Stimulated activated memory B cell treated with anti-CD40 and anti-IgM and Interleukin-4, amounts not matched to agents 10 μg/mL and 1 μg/mL and 100 μg/mL, for 72 hours (primary cell): ENCODE measurements at places on chromosomes 5 and 9.
A peak's percentile ranks its signal among the peaks of the same experiment; 100 is the strongest.

- ATAC-seq: no peak
Observed at GRCh38 chr9:81666123-81666522, 23.2 kb downstream of the TLE1 start.

- no peak for ATAC-seq
Observed at GRCh38 chr9:129490583-129491486, 130.1 kb downstream of the C9orf50 start.

DNA sequence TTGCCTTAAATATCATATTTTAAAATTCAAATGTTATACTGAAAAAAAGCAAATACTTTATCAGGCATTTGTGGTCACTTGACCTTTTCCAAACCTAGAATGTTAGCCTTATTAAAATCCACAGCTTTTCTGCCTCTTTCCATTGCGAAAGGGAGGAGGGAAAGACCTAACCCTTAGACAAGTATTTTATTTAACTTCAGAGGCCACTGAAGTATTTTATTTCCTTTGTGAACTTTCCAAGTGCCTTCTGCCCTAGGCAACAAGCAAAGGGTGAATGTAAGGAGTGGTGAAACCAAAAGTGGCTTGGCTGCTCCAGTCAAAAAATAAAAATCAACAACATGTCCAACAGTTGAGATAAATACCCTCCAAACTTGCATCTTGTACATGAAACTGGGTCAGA, 376.1 kb downstream of the EFNA5 start:
- ATAC-seq: no peak

DNA sequence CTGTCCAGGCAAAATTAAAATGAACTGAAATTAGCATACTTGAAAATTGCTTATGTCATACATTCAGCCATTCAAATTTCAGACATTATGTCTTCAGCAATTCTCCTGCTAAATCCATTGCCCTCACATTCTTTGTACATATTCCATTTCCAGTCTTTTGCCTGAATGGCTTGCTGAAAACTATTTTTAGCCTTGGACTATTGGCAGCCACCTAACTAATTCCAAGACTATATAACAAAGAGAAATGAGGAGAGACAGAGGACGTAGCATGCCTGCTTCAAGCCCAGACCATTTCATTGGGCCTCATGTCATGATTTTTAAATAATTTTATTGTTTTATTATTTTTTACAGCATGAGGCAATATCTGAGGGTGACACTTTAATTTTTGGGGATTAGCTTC, 100.3 kb downstream of the MRPS30 start:
- ATAC-seq: no peak

DNA sequence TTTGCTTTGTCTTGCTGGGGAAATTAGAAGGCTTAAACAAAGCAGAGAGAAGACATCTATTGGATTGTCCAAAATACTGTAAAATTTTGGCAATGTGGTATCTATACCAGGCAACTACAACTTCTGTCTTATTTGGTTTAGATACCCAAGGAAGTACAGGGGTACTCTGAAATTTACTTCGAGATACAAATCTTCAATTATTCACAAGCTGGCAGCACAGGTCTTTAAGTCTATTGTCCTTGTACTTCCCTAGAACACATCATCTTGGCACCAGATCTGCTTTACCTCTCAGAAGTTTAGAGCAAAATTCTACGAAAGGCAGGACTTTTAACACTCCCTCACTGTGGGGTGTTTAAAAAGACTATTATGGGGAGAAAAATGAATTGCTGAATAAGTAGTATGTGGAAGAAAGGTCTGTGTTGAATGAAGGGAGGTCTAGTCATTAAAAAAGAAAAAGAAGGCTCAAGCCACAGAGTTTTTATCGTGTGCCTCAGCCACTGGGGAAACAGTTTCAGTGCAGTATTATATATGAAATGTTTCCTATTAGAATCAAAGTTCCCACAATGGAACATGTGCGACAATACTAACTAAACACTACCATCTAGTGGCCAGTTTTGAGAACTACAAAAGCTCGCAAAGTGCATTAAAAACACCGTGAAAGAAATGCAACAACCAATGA, 93.7 kb downstream of the PDE4D start:
- ATAC-seq: peak; percentile 71

GRCh38 chr5:147454996-147455677, 54.7 kb downstream of the DPYSL3 start:
- no peak for ATAC-seq

GRCh38 chr9:109499631-109500410, 1.7 kb upstream of the PTPN3 start:
- no peak for ATAC-seq

DNA sequence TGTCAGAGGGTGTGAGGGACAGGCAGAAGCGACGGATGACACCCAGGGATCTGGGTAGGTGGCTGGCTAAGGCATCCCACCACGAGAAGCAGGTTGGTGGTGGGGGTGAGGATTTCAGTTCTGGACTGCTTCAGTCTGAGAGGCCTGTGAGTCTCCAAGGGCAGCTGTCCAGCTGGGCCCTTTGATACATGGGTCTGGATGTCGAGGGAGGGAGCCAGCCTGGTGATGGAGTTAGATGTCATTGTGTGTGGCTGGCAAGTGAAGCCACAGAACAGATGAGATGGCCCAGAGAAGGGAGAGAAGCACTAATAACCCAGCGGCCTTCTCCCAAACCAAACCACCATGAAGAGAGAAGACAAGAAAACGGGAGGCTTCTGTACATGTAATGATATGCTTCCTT, 11.1 kb downstream of the MED27 start:
- ATAC-seq: no peak

DNA sequence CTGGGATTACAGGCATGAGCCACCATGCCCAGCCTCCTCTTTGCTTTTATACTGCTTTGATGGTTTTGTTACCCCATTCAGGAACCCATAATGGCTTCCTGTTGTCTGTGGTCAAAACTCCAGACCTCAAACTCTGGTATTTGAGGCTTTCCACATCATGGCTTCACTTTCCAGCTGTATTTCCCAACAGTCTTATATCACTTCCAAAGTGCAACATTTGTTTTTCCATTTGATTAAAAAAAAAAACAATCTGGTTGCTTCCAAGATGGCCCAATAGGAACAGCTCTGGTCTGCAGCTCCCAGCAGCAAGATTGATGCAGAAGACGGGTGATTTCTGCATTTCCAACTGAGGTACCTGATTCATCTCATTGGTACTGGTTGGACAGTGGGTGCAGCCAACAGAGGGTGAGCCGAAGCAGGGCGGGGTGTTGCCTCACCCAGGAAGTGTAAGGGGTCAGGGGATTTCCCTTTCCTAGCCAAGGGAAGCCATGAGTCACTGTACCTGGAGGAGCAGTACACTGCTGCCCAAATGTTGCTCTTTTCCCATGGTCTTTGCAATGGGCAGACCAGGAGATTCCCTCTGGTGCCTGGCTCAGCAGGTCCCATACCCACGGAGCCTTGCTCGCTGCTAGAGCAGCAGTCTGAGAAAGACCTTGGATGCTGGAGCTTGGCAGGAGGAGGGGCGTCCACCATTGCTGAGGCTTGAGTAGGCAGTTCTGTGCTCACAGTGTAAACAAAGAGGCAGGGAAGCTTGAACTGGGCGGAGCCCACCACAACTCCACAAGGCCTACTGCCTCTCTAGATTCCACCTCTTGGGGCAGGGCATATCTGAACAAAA, 458.4 kb downstream of the KDM4C start:
- ATAC-seq: no peak

GRCh38 chr9:109134167-109134578, 14.4 kb upstream of the TMEM245 start:
- ATAC-seq: no peak

GRCh38 chr9:16928179-16928945, 57.9 kb upstream of the BNC2 start:
- ATAC-seq: no peak

DNA sequence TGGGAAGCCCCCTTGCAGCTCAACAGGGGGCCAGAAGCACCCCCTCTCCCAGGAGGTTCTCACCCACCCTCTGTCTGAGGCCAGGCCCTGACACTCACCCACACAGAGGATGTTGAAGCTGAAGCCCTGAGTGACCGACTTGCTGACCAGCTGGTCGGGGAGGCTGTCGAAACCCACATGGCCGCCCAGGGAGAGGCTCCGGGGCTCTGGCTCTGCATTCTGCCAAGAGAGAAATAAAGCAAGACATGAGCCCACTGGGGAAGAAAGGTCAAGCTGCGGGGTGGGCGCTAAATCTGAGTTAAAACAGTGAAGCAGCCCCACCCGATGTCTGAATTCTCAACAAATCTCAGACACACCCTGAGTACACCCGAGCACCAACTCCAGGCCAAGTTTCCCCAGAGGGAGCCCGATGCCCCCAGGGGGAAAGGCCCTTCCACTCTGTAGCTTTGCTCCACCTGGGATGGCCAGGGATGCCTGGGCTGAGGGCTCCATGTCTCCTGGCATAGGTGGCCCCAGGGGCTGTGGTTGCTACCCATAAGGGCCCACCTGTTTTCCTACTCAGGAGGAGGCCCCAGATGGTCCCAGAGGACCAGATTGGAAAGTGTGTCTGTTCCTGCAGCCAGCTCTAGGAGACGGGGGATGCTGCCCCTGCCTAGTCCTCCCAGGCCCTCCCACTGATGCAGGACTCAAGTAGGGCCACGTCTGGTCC, 11.6 kb downstream of the SEPTIN8 start:
- no peak for ATAC-seq

DNA sequence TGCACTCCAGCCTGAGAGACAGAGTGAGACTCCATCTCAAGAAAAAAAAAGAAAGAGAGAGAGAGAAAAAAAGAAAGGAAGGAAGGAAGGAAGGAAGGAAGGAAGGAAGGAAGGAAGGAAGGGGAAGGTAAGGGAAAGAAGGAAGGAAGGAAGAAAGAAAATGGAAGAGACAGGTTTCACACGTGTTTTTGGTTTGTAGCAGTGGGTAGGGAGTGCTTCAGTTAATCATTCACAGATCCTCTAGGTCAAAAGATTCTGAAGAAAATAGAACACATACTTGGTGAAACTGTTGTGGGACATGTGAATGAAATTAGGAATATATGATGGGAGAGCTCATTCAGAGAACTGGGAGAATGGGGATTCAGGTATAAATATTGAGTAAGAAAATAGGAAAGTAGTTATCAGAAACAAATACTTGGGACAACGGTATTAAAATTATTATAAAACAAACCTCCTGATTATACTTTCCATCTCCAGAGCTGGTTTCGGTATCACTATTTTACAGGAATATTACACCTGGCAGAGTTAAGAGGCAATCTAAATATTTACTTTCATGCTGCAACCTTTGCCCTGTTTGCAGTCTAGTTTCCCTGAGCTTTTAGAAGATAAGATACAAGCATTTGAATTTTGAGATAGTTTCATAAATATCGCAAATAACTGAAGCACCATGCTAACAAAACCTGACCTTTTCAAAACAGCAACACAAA, 37.2 kb downstream of the MARVELD2 start:
- ATAC-seq: no peak

- no peak for ATAC-seq
Observed at GRCh38 chr5:94360382-94361130, 257.8 kb downstream of the KIAA0825 start.

DNA sequence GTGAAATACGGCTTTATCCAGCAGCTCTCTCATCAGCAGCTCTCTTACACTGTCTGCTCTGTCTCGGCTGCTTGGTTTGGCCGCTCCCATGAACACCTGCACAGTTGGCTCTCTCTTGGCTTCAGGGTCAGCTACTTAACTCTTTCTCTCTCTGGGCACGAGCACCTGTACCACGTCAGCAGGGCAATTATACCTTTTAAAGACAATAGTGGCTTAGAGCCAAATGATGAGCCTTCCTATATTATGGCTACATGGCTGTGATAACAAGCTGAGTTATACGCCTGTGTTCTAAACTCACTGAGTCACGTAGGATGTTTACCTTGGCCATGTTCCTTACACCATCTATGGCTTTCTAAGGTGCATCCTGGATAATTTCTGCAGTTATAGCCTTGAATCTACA, 69.2 kb upstream of the CTNND2 start:
- no peak for ATAC-seq

GRCh38 chr9:20592673-20593072, 29.6 kb downstream of the MLLT3 start:
- no peak for ATAC-seq

- no peak for ATAC-seq
Observed at GRCh38 chr9:34145165-34145564, 18.7 kb upstream of the DCAF12 start.

DNA sequence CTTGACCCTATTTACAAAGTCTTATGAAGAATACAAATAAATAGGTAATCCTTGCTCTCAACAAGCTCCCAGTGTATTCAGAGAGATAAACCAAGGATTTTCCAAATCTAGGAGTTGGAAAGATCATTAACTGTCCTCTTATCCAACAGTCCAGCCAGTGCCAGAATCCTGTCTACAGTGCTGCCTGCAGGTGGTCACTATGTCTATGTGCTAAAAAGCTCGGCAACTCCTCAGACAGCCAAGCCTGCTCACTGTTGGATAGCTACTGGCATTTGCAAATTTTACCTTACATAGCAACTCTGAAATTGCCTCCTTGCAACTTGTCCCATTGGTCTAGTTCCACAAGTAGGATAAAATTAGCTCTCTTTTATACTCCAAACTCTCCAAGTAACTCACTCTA, 187.4 kb downstream of the DCP2 start:
- ATAC-seq: no peak

DNA sequence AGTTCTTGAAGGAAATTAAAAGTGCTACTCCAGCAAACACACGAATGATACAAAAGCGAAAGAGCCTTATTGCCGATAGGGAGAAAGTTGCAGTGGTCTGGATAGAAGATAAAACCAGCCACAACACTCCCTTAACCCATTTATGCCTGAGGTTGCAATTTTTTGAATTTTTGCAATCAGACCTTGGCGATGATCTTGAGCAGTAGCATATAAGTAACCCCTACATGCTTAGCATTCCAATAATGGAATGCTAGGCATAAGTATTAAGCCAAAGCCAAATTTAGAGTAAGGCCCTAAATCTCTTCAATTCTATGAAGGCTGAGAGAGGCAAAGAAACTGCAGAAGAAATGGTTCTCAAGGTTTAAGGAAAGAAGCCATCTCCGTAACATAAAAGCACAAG, 153.5 kb downstream of the SLC28A3 start:
- no peak for ATAC-seq

DNA sequence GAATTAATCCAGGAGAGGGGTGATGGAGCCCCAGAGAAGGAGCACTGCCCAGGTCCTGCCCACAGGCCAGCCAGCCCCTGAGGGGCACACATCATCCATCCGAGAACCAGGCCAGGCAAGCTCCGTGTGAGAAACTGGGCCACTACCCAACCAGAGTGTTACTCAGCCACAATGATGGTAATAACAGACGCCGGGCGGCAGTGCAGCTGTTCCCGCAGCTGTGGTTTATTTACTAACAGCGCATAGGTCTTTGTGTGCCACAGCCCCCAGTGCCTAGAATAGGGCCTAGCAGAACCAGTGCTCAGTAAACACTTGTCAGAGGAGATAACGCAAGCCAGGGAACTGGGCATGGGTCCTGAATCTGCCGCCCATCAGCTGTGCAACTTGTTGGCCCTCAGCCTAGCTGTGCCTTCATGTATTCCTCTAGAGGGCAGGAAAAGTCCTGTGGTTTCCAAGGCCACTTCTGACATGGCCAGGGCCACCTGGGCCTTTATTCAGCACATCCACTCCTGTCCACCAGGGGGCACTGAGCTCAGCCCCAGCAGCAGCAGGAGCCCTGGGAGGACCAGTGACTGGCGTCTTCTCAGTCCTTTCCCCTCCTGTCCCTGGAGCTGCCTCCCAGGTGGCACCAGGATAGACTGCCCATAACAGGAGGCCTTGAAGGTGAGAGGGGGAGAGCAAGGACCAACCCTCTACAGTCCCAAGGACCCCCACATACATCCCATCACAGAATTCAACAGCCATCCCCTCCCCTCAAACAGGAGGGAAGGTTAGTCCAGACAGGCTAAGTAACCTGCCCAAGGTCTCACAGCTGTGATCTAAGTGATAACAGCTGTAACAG, 2.1 kb downstream of the MXD3 start:
- no peak for ATAC-seq
